ENCODE measurements at places on chromosomes 2 and 18. TPM values are rescaled to one million over a fixed set of nuclear protein-coding genes. Genes with fewer than 3 reads are reported as not detected.

NEB gene
- 9.4 TPM for polyA plus RNA-seq

- DNase-seq, result no peak
These were observed 118.7 kb downstream of the HAUS1 start for GRCh38 chr18:46222710-46223360.

ACTR3 gene
- polyA plus RNA-seq, result 181 TPM

- DNase-seq, result no peak
These were observed 3.1 kb upstream of the ADGRF3 start for GRCh38 chr2:26349690-26350089.

- DNase-seq, result no peak
These were observed 52.0 kb downstream of the ZFP36L2 start for GRCh38 chr2:43174368-43174916.

SOWAHC gene
- 19.0 TPM for polyA plus RNA-seq

DNA sequence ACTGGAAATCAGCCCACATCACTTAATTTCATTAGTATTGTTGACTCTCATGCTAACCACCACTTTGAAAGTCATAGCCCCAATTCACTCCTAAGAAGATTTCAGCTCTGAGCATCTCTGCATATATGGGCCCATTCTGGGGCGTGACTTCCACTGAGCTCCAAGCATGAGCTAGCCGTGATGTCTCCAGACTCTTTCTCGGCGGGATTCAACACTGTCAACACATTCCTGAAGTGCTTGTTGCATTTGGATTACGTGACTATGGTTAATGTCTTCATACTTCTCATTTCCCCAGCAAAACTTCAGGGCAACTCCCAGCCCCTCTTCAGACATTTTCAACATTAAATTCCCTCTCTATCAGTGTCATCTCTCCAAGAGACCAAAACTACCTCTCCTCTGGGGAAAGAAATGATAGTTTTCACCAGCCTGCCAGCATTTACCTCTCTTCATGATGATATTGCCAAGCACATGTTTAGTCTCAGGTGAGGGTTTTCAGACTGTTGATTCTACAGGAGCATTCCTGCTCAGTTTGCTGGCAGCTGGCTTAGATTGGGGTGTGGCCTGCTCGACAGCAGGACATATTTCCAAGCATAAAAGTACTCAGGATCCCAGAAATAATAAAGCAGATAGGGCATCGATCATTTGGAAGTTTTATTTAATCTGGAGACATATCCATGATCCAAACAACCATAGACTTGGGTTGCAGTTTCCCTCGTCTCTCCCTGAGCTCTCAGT lies 81.7 kb downstream of the FEZ2 start:
- no peak for DNase-seq
